Activated CD4-positive, alpha-beta T cell treated with anti-CD3 and anti-CD28 coated beads, Interleukin-2, amount 10 ng/mL, durations not matched to agents 7 days and 5 days (primary cell): ENCODE measurements at places on chromosomes 4 and X. TPM values are rescaled to one million over a fixed set of nuclear protein-coding genes. Genes with fewer than 3 reads are reported as not detected.

Gene CLGN
- 0.21 TPM for total RNA-seq

Gene GRID2
- not detected for total RNA-seq

Gene ITGB1BP2
- 4.4 TPM for total RNA-seq

- no peaks in the 10 kb centered on the region for H3K36me3 ChIP-seq
- H3K4me3 ChIP-seq = no peak overlapping the region
- peaks cover 8% of the 10 kb centered on the region for H3K27me3 ChIP-seq
- no peak overlapping the region for H3K27ac ChIP-seq
- no peaks in the 10 kb centered on the region for H3K4me1 ChIP-seq
- no peak for DNase-seq
These were observed 1.2 kb downstream of the GPM6B start for GRCh38 chrX:13815664-13816063.

- no peaks in the 10 kb centered on the region for H3K4me1 ChIP-seq
- no peak overlapping the region for H3K4me3 ChIP-seq
- no peaks in the 10 kb centered on the region for H3K27me3 ChIP-seq
- H3K36me3 ChIP-seq = no peaks in the 10 kb centered on the region
- no peak for DNase-seq
These were observed 341.1 kb downstream of the GBA3 start for GRCh38 chr4:23033796-23034195.

DNA sequence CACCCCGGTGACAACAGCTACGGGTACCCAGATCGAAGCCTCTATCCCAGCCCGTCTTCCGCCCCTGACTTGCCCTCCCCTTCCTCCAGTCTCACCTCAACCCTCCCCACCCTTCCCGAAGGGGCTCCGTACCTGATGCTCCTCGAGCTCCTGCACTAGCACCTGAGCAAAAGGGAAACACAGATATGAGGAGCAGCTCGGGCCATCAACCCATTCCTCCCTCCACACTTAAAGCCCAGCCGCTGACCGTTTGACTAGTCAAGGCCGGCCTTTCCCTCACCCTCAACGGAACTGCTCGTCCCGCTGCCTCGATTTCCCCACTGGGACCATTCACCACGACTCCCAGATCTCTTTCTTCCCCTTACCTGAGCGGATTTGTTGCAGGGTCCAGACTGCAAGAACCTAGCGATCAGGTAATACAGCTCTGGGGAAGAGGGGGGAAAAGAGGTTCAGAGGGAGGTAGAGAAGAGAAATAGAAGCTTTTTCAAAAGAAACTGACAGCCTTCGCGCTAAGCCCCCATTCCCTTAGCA is 731 bp downstream of the BRWD3 start:
- peaks cover 2% of the 10 kb centered on the region for H3K36me3 ChIP-seq
- H3K4me1 ChIP-seq = peaks cover 28% of the 10 kb centered on the region
- H3K27ac ChIP-seq = peak overlapping the region; percentile 90
- H3K27me3 ChIP-seq = no peaks in the 10 kb centered on the region
- DNase-seq = peak; percentile 27
- H3K4me3 ChIP-seq = peak overlapping the region; percentile 82
